Kidney (tissue), 22 donors: ENCODE measurements at places on chromosomes 4 and X. TPM values are rescaled to one million over a fixed set of nuclear protein-coding genes. Genes with fewer than 3 reads are reported as not detected.

Gene KLF3
- 87.7 TPM for total RNA-seq

Gene PNMA6A
- 4.2 TPM for total RNA-seq

Gene SPARCL1
- 322 TPM for total RNA-seq

Gene KIF4A
- 0.35 TPM for total RNA-seq
